ENCODE measurements at places on chromosomes 11 and 22.

DNA sequence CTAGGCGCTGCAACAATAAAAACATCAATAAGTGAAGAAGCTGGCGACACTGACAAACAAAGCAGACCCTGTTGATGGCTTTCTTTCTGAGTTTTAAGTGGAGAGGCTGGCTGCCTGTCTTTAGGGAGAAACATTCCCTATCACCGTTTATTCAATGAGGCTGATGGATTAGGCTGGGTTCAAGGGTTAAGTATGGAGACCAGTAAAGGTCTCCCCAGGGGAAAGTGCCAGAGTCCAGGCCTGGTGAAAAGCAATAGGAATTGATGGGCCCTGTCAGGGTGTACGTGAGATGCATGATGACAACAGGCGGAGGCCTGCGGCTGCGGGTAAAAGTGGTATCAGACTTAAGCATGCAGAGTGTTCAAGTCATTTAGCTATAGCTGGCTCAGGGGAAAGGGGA lies 102.6 kb downstream of the ALX4 start:
- DNase-seq: no peak

GRCh38 chr11:7893796-7894195 lies 37.3 kb downstream of the OR10A6 start:
- no peak for DNase-seq

DNA sequence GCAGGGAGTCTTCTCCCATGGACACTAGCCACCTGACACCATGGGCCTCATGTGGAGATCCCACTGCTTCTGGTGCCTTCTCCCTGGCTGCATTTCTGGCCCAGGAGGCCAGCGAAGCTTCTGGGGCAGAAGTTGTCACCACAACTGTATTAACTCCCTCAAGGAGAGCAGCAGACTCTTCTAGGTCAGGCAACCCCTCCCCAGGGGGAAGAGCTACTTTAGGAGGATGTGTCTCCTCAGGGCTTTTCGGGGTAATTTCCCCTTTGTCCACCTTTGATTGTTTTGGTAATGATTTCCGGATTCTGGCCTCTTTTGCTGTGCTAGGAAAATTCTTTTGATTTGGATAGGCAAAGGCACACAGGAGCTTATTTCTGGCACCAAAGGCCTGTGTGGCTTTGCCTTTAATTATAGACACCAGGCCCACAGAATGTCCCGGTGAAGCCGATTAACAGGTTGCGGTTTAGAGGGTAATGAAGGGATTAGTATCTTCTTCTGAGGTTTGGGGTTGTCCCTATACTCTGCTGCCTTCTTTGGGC lies 8.9 kb upstream of the UCP2 start:
- DNase-seq: peak; percentile 17

DNA sequence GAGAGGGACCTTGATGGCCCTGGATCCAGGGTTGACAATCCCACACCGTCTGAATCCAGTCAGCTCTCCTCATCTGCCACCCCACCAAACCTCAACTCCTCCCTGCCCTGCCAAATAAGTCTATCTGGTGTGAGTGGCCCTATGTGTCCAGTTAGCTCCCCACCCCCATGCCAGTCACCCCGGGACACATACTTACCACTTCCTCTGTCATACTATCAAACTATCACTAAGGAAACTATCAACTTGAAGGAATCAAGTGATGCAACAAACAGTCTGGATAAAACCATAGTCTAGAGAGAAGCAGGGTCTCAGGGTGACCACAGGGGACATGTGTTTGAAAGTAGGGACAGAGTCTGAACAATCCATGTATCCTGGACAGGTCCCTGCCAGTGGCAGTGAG lies 13.2 kb upstream of the CSF2RB start:
- DNase-seq: no peak

GRCh38 chr11:127061947-127062346 lies 61.4 kb upstream of the KIRREL3 start:
- DNase-seq: no peak

GRCh38 chr11:125088576-125089455 lies 22.6 kb downstream of the TMEM218 start:
- no peak for DNase-seq

GRCh38 chr22:47396105-47396504 lies 633.7 kb downstream of the TBC1D22A start:
- no peak for DNase-seq

GRCh38 chr11:114160894-114161293 lies 101.4 kb downstream of the ZBTB16 start:
- DNase-seq: no peak

DNA sequence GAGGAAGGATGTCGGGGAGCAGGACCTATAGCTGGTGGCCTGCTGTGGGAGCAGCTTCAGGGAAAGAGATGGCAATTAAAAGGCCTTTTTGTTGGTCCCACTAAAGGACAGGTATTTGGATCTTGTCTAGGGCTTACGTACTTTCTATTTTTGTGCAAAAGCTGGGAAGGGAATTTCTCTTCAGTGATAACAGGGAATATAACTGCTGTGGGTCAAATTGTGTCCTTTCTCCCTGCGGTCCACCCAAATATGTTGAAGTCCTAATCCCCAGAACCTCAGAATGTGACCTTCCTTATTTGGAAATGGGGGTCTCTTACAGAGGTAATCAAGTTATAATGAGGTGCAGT lies 14.0 kb downstream of the HSPA8 start:
- DNase-seq: no peak

GRCh38 chr11:107179829-107180228 lies 161.6 kb upstream of the GUCY1A2 start:
- no peak for DNase-seq

GRCh38 chr22:37509059-37509860 lies 10.0 kb downstream of the CARD10 start:
- peak; percentile 17 for DNase-seq

- peak; percentile 78 for DNase-seq
Observed at GRCh38 chr11:86068138-86068871, 579 bp downstream of the PICALM start.

- no peak for DNase-seq
Observed at GRCh38 chr11:116953530-116954285, 116.3 kb upstream of the APOA1 start.

DNA sequence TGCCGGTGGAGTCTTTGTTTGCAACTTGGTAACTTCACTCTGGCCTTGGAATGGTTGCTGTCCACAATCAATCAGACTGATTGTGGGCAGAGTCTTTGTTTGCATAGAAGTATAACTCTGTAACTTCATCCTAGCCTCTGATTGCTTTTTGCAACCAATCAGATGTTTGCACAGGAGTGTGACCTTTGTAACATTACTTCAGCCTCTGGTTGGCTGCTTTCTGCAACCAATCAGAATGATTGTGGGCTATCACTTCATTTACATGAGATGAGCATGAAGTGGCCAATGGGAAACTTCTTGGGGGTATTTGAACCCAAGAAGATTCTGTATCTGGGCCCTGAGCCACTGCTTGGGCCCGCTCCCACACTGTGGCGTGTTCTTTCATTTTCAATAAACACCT lies 79.6 kb upstream of the CLDN5 start:
- no peak for DNase-seq

GRCh38 chr11:11387207-11387606 lies 34.2 kb upstream of the CSNK2A3 start:
- no peak for DNase-seq

- no peak for DNase-seq
Observed at GRCh38 chr22:32389685-32390084, 22.4 kb downstream of the RTCB start.

DNA sequence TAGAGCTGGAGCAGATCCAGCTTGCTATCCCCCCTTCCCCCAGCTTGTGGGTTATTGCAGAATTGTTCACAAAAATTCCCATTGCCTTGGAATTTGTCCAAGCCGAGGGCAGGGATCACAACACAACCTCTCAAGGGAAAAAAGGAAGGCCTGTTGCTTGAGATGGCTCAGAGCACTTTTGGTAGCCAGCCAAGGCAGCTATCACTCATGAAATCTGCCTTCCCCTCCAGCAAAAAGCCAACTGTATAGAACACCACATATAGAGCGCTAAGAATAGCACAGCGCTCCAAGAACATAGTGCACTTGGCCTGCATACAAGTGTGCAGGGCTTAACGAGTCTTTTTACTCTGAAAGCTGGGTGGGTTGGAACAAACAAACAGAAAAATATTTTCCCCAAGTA lies 46.2 kb downstream of the FAM83F start:
- DNase-seq: no peak

- no peak for DNase-seq
Observed at GRCh38 chr11:32586576-32587190, 3.1 kb downstream of the EIF3M start.

GRCh38 chr11:86230921-86231434 lies 13.6 kb upstream of the EED start:
- no peak for DNase-seq

DNA sequence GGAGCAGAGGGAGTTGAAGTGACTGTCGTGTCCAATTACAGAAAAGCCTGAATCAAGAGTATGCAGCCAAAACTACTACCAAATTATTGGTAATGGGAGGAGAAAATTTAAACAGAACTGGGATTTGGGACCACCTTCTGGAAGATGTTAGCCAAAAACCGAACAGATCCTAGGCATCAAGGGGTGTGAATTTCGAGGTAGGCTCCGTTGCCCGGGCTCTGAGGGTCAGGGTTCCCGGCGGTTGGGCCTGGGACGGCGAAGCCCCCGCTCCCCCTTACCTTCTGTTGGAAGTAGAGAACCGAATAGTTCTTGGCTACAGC lies 313 bp downstream of the PRCP start:
- no peak for DNase-seq

DNA sequence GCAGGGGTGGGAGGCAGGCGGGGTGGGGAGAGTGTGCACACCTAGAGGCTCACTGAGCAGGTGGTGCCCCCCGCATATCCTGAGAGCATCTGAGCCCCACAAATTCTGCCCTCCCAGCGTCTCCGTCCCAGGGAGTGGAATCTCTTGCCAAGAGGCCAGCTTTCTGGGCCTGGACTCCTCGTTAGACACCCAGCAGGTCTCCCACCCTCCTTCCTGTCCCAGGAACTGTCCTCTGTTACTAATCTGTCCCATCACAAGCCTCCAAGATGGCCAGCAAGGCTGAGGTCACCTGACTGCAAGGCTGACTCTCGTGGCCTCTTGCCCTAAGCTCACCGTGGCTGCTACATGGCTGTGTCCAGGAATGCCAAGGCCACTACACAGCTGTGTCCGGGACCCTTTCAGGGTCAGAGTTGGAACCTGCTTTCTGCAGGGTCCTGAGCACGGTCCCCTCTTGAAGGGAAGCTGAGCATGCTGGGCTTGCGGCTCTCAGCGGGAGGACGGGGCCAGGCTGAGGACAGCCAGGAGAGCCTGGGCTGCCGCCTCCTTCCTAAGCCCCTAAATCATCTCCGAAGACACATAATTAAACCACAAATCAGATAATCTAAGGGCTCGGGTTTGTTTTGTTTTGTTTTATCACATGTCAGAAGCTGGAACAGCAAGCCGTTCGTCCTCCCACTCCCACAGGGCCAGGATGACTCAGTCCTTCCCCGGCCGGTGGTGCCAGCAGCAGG lies 1327.3 kb downstream of the TBC1D22A start:
- DNase-seq: peak; percentile 81

GRCh38 chr11:127622686-127623085 lies 622.1 kb upstream of the KIRREL3 start:
- no peak for DNase-seq

DNA sequence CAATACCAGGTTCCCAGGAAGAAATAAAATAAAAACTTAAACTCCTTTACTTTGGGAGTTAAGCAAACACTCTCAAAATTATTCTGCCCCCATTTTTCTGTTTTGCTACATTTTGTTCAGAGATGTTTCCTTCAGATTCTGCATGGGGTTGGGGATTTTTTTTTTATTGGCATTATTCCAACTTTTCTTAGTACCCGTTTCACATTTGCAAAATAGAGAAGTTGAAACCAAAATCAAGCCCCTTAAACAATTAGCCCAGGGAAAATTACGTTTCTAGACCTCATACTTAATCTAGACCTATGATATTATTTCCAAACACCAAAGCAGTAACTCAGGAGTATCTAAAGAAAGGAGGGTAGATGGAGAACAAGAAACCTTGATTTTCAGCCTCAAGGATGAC lies 20.6 kb upstream of the MS4A7 start:
- DNase-seq: no peak

DNA sequence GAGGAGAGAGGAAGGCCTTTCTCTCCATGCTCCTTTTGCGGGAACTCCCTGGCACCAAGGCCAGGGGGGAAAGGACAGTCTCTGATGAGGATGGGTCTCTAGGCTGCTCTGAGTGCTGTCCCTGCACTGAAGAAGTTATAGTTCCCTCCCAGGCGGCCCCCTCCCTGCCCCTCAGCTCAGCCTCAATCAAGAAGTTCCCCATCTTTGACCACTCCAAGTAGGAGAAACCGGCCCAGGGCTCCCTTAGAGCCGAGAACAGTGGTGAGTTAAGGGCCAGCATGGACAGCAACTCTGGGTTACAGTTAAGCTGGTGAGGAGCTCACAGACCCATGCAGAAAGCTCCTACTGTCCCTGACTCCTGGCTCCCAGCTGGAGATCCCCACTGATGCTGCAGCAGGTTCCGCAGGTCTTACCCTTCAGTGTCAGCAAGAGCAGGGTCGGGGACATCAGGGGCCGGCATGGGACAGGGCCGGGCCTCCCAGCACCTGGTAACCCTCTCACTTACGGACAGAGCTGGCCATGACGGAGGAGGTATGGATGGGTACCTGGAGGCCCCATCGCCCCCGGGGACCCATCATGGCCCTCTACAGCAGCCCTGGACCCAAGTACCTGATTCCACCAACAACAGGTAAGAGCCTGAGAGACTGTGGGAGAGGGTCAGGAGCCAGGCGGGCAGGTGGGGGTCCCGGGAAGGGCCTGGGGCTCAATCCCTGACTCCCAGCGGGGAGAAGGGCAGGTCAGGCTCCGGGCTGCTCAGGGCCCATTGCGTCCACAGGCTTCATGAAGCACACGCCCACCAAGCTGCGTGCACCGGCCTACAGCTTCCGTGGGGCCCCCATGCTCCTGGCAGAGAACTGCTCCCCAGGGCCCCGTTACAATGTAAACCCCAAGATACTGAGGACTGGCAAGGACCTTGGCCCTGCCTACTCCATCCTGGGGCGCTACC lies 4.2 kb downstream of the SCGB1C1 start:
- DNase-seq: peak; percentile 72

GRCh38 chr11:95108671-95109551 lies 19.3 kb downstream of the ENDOD1 start:
- no peak for DNase-seq

DNA sequence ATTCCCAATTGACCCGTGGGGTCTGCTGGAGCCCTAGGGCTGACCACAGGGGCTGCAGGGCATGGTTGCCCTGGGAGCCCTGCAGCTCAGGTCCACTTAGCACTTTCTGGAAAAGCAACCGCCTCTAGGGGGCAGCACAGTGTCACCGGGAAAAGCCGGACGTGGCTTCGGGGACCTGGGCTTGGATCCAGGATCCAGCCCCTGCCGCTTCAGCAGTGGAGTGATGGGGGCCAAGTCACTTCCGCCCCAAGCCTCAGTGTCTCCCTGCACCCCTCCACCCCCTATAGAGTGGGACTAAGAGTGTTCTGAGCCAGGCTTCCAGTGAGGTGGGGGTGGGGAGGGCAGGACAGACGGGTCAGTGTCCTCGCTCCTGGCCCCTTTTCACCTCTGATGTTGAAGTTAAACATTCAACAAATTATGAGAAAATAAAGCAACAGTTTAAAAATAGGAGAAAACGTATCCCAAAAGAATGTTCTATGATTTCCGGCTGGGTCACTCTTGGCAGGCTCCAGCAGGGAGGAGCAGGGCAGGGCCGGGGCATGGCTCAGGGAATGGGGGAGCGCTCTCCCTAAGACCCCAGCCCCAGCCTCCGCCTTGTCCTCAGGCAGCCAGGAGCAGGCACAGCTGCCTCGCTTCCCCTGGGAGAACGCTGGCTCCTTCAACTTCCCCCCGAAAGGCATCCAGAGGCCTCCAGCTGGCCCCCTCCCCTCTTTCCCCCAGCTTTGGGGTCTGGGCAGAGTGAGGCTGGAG lies 96.5 kb upstream of the FGF3 start:
- DNase-seq: peak; percentile 94
